Activated CD8-positive, alpha-beta memory T cell treated with anti-CD3 and anti-CD28 coated beads, Interleukin-2, amount 10 ng/mL, durations not matched to agents 7 days and 5 days (primary cell): ENCODE measurements at places on chromosomes 3 and 15. TPM values are rescaled to one million over a fixed set of nuclear protein-coding genes. Genes with fewer than 3 reads are reported as not detected.

Gene WDR72
- total RNA-seq, result not detected

Gene SPTSSB
- not detected for total RNA-seq

Gene CERS3
- total RNA-seq, result not detected

Gene TJP1
- total RNA-seq, result not detected

Gene PLA1A
- not detected for total RNA-seq

Gene PRICKLE2
- total RNA-seq, result not detected

Gene IQCH
- 1.9 TPM for total RNA-seq

Gene LNP1
- 2.6 TPM for total RNA-seq

Gene PCLAF
- 139 TPM for total RNA-seq

Gene ELL3
- total RNA-seq, result 0.49 TPM

Gene NFKBIZ
- total RNA-seq, result 51.3 TPM

Gene SERPINI1
- 3.0 TPM for total RNA-seq

Gene AGBL1
- total RNA-seq, result not detected

Gene ARPP21
- total RNA-seq, result not detected

Gene RASSF1
- total RNA-seq, result 205 TPM

Gene CSPG4
- total RNA-seq, result not detected

Gene OXTR
- 1.4 TPM for total RNA-seq

Gene TGM5
- total RNA-seq, result 0.91 TPM

Gene CFAP20DC
- 1.0 TPM for total RNA-seq

Gene HYAL2
- total RNA-seq, result 7.4 TPM

- DNase-seq, result no peak
Observed at GRCh38 chr3:146019508-146019907, 141.5 kb downstream of the PLOD2 start.

DNA sequence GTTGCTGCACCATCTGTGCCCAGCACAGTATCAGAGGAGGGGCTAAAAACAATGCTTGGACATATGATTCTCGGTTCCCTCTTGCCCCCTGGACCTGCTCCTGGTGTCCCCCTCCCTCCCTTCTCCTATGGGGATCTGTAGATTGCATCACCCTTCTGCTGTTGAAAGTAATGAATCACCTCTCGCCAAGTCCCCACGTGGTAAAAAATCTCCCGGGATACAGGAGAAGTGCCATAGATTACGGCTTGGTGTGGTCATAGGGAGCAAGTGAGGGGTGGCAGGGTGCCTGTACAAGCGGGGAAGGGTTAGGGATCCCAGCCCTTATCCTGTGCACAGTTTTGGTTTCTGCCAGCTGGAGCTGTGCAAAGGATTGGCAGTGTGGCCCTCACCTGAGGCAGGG lies 37.7 kb downstream of the AMOTL2 start:
- DNase-seq, result no peak

DNA sequence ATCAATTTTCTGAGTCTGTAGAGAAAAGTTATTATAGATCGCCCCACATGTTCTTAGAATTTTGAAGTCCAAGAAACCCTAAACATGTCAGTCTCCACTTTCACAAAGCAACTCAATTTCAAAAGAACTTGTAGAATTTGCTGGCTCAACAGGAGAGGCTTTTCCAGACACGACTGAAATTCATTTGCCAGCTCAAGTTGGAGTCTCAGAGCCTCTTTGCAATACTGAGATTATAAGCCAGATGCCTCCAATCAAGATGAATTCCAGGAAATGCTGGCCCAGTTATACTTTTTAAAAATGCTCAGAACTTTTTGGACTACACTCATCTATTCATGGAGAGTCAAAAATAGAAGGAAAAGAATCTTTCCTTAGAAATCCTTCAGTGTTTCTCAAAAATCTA lies 56.9 kb upstream of the NLGN1 start:
- DNase-seq, result no peak

- DNase-seq, result peak; percentile 87
Observed at GRCh38 chr3:43346978-43347749, 60.8 kb downstream of the SNRK start.

DNA sequence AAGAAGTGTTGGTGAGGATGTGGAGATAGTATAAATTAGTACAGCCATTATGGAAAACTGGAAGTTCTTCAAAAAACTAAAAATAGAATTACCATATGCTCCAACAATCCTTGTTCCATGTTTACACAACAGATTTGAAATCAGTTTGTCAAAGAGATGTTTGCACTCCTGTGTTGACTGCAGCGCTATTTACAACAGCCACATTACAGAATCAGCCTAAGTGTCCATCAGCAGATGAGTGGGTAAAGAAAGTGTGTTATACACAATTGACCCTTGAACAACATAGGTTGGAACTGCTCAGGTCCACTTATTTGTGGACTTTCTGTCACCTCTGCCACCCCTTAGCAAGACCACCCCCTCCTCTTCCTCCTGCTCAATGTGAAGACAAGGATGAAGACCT lies 34.7 kb downstream of the LMLN start:
- DNase-seq, result no peak

GRCh38 chr3:32305361-32305876 lies 66.9 kb downstream of the CMTM8 start:
- no peak for DNase-seq

GRCh38 chr3:43268636-43269035 lies 17.7 kb upstream of the SNRK start:
- DNase-seq, result no peak

DNA sequence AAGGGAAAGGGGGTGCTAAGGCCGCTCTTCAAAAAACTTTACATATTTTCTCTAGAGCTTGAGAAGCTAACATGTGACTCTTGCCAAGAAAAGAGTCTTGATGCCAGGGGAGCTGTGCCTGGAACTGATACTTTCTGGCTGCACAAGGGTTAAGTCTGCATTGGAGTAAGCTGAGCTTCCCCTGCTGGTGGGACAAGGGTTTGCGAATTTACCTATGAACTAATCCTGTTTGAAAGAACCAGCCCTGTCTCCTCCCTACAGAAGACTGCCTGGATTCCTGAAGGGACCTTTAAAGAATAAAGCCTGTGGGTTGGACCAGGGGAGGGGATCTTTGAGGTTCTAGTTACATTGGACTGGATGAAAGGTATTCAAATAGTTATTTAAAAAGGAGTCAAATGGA lies 58.3 kb upstream of the EPHA3 start:
- no peak for DNase-seq

DNA sequence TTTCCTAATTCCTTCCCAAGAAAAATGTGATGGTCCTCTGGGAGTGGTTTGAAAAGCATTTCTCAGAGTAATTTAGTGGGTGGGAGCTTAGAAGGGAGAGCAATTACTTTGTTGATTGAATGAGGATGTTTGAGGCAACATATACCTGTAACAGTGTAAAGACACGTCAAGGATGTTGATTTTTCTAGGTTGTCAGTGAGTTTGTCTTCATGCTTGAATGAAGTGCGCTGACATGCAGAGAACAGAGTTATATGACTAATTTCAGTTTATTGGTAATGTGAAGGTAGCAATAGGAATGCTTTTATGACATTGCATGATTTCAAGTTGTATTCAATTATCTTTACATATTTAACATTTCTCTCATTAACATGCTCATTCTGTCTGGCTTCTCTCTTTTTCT lies 286.9 kb downstream of the NFKBIZ start:
- DNase-seq, result no peak

- no peak for DNase-seq
Observed at GRCh38 chr3:188946351-188947240, 225.2 kb upstream of the TPRG1 start.

- DNase-seq, result no peak
Observed at GRCh38 chr3:119395923-119396358, 67.5 kb downstream of the TMEM39A start.

- peak; percentile 62 for DNase-seq
Observed at GRCh38 chr3:18743761-18744160, 318.6 kb upstream of the SATB1 start.

DNA sequence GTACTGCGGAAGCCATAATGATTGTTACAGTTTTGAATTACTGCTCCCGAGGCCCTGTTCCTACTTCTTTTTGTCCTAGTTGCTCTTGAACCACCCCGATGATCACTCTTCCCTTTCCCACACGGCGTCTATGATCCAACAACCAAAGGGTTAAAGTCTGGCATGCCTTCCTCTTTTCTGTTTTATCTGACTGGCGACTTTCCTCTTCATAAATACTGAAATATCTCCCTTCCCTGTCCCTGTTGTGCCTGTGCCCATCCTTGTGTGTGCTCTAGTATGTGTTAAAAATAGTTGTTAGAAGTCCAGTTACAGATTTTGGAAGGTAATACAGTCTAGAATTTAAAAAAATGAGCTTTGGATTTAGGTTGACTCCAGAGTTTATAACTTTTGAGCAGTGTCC lies 83.6 kb downstream of the AKAP13 start:
- DNase-seq, result no peak

- no peak for DNase-seq
Observed at GRCh38 chr3:107521469-107522059, 1.2 kb upstream of the BBX start.

DNA sequence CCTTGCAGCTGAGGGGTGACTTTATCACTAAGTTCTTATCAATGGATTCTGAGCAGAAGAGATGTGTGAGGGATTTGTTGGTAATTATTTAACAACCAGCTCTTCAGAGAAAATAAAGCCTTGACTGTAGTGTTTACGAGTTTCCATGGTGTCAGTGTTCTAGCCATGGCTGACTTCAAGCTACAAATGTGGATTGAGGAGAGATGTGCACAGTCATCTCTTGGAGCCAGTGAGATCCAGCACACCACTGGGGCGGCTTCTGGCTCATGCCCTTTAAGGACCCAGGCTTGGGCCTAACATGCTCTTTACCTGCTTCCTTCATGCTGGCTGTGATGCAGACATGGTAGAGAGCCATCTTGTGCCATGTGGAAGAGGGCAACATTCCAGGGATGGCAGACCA lies 145.6 kb upstream of the MRPS22 start:
- DNase-seq, result no peak

DNA sequence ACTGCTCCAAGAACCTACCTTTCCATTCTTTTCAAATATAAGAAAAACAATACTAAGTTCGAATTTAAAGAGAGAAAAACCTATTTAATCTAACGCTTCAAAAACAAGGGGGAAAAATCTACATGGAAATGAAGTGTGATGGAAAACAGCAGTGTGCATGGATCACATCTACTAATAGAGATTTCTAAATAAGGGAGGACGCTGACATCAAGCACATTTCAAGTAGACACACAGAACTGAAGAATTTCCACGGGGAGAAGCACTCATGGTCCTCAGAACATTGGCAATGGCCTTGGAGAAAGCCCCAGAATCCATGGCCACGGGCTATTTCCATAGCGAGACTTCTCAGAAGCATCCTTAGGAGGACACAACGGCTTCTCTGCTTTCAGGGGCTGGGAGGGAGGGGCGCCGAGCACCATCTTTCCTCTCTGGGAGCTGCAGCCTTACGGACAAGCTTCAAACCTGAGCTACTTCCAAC lies 1.0 kb downstream of the TASOR start:
- DNase-seq, result no peak

- DNase-seq, result no peak
Observed at GRCh38 chr15:45704329-45705249, 69.8 kb downstream of the SQOR start.

DNA sequence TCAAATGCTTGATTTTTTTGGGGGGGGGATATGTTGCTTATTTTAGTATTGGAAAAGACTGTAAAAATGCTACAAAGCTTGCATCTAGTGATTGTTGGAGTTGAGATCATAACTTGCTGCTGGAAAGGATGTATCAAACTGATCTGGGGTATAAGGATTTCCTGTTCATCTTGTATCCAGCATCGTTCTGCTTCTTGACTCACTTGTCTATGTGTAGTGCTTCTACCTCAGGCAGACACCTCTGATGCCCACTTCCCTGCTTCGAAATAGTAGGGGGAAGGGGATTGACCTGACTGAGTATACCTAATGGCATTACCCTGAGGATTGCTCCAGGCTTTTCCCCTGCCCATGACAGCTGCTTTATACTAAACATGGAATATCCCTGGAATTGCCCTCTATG lies 42.7 kb downstream of the STT3B start:
- DNase-seq, result no peak

- DNase-seq, result no peak
Observed at GRCh38 chr3:148962513-148962912, 28.8 kb upstream of the GYG1 start.

GRCh38 chr15:90839187-90840071 lies 29.0 kb upstream of the FURIN start:
- no peak for DNase-seq

DNA sequence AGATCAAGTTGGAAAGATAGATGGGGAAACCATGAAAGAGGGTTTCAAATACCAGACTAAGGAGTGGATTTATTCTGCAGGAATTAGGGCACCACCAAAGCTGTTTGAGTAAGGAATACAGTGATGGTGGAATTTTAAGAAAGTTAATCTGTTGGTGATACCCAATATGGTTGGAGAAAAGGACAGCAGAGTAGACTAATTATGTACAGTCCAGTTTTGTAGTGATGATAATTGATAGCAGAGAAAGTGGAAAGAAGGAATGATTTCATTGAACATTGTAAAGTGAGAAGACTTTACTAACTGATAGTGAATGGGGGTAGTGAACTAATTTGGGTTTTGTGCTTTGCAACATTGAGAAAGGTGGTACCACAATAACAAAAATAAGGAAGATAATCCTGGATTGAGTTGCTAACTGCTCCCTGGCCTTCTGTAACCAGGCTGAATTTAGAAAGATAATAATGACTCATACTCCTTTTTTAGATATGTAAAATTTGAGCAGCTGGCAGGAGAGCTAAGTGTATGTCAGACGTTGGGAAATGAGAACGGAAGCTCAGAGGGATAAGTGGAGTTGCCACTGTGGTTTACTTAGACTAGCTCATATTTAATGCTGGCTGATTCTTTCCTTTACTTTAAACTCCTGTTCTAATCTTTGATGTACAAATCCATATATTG lies 16.9 kb downstream of the TCAIM start:
- no peak for DNase-seq

DNA sequence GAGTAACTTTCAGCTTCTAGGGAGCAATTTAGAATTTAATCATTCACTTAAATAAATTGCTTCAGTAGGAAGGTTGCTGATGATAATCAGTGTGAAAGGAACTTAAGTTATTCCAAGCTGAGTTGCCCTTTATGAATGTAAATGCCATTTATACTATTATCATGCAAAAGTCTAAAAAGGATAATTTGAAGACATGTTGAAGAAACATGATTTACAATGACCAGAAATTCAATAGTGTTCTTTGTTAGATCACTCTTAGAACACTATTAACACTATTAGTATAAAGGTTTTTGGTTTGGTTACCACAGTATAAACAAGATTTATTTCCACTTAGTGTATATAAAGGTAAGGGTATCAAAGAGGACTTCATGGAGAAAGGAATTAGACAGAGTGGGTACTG lies 1.6 kb downstream of the OR4F6 start:
- no peak for DNase-seq

- DNase-seq, result no peak
Observed at GRCh38 chr3:149605902-149606301, 51.9 kb downstream of the WWTR1 start.

- no peak for DNase-seq
Observed at GRCh38 chr3:186413615-186414415, 51.8 kb upstream of the DGKG start.

GRCh38 chr15:85414495-85414894 lies 34.1 kb downstream of the AKAP13 start:
- no peak for DNase-seq

GRCh38 chr3:66692042-66692765 lies 191.4 kb upstream of the LRIG1 start:
- no peak for DNase-seq

GRCh38 chr3:63240381-63240902 lies 37.7 kb upstream of the SYNPR start:
- DNase-seq, result no peak
